ENCODE measurements at places on chromosomes 13 and 19.
A peak's percentile ranks its signal among the peaks of the same experiment; 100 is the strongest.

DNA sequence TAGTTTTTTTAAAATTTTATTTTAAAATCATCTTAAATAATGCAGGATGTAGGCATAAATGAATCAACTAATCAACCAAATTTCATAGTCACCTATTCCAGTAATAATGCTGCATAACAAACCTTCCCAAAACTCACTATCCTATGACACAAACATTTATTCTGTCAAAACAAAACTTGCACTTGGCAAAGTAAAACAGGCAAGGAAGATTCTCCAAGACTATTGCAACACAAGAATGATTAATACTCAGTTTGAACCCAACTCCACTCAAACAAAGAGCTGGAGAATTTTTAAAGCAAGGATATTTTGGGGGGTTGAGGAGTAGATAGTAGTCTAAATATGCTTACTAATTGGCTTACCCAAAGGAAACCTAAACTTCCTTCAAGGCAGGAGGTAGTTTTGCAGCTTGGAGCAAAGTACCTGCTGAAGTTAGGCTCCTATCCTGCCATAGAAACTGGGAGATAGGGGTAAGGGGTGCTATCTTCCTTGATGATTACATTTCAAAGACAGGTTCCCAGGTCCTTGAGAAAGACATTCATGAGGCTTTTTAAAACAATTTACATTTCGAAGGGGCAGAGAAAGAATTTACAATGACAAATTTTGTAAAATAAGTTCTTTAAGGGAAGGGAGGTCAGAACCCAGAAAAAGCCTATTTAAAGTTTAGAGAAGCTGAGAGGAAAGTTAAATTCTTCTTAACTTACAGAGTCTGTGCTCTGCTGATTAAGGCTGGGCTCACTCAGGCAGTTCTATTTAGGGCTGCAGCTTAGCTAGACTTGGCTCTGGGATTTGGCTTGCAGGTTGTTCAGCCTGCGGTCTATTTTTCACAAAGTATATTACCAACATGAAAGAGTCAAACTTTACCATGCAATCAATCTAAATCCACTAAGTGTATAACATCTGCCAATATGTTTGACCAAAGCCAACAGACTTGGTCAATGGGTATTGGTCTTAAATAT is 549.0 kb downstream of the KCTD12 start:
- DNase-seq: no peak

DNA sequence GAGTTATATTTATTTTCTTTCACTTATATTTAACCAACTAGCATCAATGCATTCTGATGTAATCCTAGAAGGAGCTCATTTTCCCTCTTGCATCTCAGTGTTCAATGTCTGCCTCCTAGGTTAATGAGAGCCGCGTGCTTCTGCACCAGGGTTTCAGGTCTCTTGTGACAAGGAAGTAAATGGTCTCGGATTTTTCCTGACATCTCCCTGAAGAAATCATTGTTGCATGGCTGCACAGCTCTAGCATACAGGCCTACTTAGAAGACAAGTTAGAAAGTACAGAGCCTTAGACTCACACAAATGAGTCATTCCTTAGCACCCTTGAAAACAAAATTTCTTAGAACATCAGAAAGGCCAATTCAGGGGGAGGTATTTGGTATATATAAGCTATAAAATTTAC is 57.2 kb upstream of the KLF12 start:
- no peak for DNase-seq

DNA sequence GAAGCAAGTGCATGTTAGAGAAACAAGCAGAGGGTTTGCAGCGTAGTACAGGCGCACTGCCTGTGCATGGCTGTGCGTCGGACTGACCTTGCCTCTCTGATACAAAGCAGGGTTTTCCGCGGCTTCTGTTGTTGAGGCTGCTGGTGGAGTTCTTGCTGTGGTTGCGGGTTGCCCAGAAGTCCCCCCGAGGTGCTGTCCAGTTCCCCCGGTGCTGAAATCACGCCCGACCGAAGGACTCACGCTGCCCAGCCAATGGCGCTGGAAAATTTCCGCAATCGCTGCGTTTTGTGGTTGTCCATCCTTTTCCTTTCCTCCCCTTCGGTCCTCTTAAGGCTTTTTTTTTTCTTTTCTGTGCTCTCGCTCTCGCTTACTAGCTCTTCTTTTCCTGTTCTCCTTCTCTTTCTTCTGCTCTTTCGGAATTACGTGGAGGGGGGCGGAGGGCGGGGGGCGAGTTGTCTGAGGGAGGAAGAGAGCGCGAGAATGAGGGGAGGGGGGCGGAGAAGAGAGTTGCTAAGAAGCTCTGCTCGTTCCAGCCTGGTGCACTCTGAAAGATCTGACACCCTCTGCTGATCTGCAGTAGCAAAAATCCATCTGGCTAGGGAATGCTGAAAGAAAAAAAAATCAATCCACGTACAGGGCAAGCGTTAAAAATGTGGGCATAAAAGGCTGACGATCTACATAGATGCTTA is at the start of gene SLITRK1:
Gene SLITRK1 (minus strand): TSS at position 558 of the 689 bp plus-strand sequence. CDS start 967 bp downstream, outside the sequence.
- peak; percentile 41 for DNase-seq

DNA sequence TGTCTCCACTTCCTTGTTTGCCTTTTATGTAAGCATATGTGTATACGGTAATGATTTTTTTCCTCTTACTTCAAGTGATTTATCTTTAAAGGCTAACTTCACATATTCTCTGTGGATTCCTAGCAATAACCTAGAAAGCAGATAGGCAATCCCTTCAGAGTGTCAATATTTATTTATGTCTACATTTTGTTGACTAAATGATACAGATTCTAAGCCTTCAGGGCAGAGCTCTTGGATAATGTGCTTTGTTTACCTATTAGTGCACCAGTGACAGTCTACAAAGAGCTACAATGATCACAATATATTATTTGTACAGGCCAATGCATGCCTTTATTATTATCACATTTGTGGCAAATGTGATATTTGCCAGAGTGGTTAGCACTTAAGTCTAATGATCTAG is 406.2 kb downstream of the EFNB2 start:
- no peak for DNase-seq

DNA sequence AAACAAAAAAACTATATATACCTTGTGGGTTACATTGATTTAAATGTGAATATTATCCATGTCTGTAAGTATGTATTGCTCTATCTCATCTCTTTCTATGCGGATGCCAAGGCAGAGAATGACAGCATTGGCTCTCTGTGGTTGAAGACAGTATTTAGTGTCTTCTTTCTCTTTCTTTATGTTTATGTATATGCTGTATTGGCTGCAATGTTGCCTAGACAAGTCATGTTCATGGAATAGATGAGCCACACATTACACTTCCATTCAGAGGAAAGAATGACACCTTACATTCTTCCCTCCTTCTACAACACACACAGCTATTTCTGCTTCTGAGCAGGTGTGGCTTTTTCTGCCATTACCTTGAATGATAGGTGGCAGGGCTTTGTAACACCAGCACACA is 639.4 kb upstream of the MIR17HG start:
- DNase-seq: no peak

DNA sequence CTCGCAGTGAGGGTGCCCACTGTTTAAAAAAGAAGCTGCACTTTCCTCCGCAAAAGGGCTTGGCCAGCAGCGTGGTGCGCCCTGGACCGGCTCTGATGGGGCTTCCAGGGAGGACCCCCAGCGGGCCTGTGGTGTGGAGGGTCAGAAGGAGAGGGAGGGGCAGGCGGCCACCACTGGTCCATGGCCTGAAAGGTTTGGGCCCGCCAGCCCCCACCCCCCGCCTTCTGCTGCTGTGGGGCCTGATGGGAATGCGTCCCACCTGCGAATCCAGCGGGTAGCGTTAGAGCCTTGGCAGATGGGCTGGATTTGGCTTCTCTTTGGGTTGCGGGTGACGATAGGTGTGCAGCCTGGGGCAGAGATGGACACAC is 34.7 kb downstream of the TMEM255B start:
- no peak for DNase-seq

Measured in activated naive CD8-positive, alpha-beta T cell treated with anti-CD3 and anti-CD28 coated beads, Interleukin-2, amount 50 U/mL, for 24 hours (primary cell).